ENCODE measurements at places on chromosomes 5 and 9. TPM values are rescaled to one million over a fixed set of nuclear protein-coding genes. Genes with fewer than 3 reads are reported as not detected.

Gene LPAR1
- 50.7 TPM for total RNA-seq

Gene CDH10
- 1.9 TPM for total RNA-seq

Gene NTRK2
- total RNA-seq: 2.3 TPM

Gene BTNL3
- total RNA-seq: not detected

Gene FLT4
- total RNA-seq: 0.58 TPM

Gene SLC22A4
- 2.3 TPM for total RNA-seq

Gene CNTLN
- 10.1 TPM for total RNA-seq

Gene SARDH
- 9.6 TPM for total RNA-seq

Gene PAPPA
- total RNA-seq: 435 TPM

Gene CCDC152
- total RNA-seq: 1.1 TPM

Gene PALM2AKAP2
- total RNA-seq: 37.2 TPM

Gene NR5A1
- total RNA-seq: not detected

Gene RGS7BP
- total RNA-seq: 0.85 TPM

Gene ARAP3
- 6.5 TPM for total RNA-seq

Gene FGD3
- not detected for total RNA-seq

Gene TSSK1B
- under 0.01 TPM for total RNA-seq

Gene PCDHGA4
- total RNA-seq: 8.2 TPM

Gene GARIN3
- not detected for total RNA-seq

Gene FRMD3
- 11.1 TPM for total RNA-seq

Gene FNBP1
- 42.3 TPM for total RNA-seq

Gene FAM200C
- total RNA-seq: 6.3 TPM

All from regular cardiac myocyte (primary cell).